ENCODE measurements at places on chromosomes 12 and 14. TPM values are rescaled to one million over a fixed set of nuclear protein-coding genes. Genes with fewer than 3 reads are reported as not detected.

The GIT2 gene
- 71.5 TPM for total RNA-seq

The HCAR3 gene
- total RNA-seq: 0.41 TPM

The PRKCH gene
- total RNA-seq: 73.6 TPM

The HEATR5A gene
- total RNA-seq: 43.6 TPM

The SERPINA3 gene
- total RNA-seq: 140 TPM

The DPY19L2 gene
- 21.0 TPM for total RNA-seq

The RDH12 gene
- total RNA-seq: not detected

The MGP gene
- total RNA-seq: 6,234 TPM

The IKZF4 gene
- total RNA-seq: 4.5 TPM

Data from thoracic aorta (tissue), 2 donors.